ENCODE measurements at places on chromosomes 4 and X.
A peak's percentile ranks its signal among the peaks of the same experiment; 100 is the strongest.

GRCh38 chr4:131098976-131099375, 2003.0 kb downstream of the C4orf33 start:
- no peak for DNase-seq

DNA sequence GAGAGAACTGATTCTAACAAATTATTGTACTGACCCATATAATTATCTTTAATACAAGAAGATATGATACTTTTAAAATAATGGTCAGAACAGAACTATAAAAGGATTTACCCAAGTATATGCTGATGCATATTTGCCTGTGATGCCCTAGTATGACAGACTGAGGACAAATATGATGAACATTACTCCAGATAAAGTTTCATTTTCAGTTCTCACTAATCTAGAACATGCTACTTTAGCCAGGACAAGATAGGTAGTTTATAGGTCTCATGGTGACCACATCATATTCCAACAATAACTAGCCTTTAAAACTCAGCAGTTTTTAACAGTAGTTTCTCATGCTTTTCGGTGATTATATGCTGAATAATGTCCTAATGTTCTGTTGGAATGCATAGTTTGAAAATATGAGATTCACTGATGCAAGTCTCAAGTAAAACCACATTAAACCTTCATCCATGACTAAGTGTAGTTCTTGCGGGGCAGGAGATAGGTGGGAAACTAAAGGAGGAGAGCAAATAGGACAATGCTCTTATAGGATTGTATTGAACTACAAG, 295.2 kb upstream of the AGA start:
- DNase-seq, result no peak

DNA sequence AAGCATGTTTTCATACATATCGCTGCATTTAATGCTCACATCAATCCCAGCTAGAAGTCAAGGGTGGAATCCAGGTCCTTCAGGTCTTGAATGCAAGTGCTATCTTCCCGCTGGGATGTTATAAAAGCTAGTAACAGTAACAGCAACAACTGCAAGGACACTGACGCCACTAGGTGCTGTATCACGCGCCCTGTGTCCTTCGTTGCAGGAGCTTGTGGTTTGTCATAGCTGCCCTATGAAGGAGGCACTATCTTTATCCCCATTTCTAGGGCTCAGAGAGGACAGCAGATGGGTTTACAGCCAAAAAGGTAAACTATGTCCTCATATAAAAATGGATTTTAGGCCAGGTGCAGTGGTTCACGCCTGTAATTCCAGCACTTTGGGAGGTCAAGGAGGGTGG, 202.9 kb downstream of the NSUN7 start:
- no peak for DNase-seq

GRCh38 chr4:47661741-47662140, 176.1 kb downstream of the CORIN start:
- no peak for DNase-seq

GRCh38 chrX:68433981-68434299, 645 bp upstream of the OPHN1 start:
- no peak for DNase-seq

GRCh38 chr4:82618103-82618720, 56.4 kb upstream of the TMEM150C start:
- DNase-seq, result no peak

GRCh38 chr4:89625599-89626293, 211.2 kb downstream of the SNCA start:
- no peak for DNase-seq

DNA sequence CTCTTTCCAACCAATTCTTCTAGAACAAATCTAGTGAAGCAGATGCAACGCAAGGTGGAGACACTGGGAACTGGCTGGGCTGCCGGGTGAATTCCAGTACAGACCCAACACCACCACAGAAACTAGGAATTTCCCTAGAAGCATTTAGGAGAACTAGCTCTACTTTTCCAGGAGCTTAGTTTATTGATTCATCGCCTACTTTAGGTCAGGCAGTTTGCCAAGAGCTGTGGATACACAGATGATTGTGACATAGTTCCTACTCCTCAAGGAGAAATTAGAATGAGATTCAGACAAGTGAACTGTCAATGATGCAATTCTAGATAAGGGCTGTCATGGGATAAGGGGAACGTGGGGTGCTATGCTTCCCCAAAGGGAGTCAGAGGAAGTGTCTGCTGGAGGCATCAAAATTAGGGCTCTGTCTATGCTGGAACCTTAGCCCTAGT, 350.0 kb downstream of the CAMK2D start:
- no peak for DNase-seq

DNA sequence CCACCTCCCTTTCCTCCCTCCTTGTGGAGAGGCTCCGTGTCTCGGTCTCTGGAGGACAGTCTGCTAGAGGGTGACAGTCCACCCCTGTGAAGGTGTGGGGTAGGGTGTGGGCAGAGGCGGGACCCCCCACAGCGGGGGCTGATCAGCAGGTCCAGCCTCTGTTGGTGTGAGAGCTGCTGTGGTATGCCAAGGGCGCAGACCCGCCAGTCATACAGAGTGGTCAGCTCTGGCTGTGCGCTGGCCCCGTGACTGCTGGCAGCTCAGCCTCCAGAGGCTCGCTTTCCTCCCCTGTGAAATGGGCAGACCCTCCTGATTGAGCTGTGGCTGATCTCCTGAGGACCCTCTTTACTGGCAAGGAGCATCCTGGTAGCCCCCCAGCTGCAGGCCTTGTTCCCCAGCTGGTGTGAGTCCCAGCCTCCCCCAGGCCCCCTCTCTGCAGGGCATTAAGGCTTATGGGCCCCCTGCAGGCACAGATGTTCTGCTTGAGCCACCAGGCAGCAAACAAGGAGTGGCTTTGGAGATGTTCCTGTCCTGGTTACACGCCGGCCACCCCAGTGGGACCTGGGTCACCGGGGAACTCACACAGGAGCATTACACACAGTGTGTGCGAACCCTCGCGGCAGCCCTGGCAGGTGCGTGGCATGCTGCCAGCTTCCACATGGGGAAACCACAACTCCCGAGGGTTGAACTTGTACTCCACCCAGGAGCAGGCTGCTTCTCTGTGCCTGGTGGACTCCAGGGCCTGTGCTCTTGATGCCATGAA, 76.8 kb downstream of the PPP2R2C start:
- no peak for DNase-seq

GRCh38 chrX:111823128-111823527, 52.9 kb upstream of the TRPC5OS start:
- no peak for DNase-seq

DNA sequence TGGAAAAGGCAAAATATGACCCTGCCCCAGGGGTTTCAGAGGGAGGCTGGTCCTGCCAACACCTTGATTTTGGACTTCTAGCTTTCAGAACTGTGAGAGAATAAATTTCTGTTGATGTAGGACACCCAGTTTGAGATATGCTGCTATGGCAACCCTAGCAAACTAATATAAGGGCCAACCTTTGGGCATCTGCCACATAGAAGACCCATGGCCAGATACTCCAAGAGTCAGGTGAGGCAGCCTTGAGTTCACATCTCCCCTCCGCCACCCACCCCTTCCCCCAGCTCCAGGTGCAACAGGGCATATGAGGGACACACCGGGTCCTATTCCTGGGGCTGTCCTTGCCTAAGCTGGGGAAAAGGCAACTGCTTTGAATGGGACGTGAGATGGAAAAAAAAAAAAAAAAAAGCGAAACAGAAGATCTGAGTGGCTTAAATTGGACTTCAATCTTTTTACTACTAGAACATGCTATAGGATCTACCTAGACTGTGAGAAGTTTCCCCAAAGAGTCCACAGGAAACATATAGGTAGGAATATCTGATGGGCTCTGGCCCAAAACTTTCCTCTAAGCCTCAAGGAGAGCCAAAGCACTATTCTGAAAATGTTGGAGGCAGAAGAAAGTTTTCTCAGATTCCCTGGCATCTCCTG, 56.5 kb upstream of the PROM1 start:
- no peak for DNase-seq

GRCh38 chr4:104750008-104750407, 255.3 kb upstream of the CXXC4 start:
- DNase-seq, result no peak

- no peak for DNase-seq
These were observed 16.3 kb upstream of the GLOD5 start for GRCh38 chrX:48745222-48745621.

GRCh38 chr4:123599061-123599919, 202.7 kb downstream of the SPRY1 start:
- DNase-seq, result no peak

DNA sequence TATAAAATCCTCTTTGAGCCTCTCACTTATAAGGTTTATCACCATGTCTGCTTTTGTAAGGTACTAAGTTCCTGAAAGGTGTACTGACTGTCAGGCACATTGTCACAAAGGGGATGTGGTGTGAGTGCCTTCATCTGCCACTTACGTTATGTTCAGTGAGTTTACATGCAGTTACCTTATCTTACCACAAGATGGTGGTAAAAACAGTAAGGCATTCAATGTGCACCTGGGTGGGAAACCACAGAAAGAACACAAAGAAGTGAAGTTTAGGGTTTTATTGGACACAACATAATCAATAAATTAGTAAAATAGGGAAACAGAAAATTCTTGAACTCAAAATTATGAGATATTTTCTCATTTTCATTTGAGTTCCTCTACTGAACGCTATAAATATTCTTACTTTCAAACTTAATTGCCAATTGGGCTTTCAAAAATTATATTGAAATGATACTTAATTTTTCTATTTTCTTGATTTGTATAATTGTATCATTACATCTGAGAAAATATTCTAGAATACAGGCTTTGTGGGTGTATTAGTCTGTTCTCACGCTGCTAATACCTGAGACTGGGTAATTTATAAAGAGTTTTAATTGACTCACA, 650.8 kb downstream of the PCDH7 start:
- no peak for DNase-seq

GRCh38 chr4:3313139-3313538, 20.3 kb downstream of the RGS12 start:
- DNase-seq, result no peak

GRCh38 chrX:10042055-10042454, 74.9 kb downstream of the CLDN34 start:
- no peak for DNase-seq

DNA sequence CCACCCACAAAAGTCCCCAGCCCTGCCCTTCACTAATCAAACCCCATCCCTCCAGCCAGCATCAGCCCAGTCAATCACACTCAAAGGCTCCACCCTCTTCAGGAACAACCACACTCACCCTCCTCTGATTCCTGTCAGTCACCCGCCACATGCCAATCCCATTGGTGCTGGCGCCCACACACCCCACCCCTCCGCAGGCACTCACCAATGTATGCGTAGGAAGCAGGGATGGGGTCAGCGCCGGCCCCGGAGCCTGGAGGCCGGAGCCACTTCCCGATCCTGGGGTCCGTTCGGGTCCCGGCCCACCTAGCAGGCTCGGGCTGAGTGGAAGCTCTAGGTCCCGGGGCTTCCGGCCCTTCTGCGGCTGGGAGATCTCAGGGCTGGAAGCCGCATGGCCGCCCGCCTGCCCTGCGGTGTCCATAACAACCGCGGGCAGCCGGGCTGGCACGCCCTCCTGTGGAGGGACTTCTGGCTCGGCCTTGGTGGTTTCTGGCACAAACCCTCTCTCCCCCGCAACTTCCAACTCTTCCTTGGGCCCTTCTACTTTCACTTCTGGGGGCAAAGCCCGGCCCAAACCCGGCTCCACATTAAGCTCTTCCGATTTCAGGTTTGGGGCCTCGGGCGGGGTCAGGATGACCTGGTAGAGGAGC, 7.9 kb upstream of the CFP start:
- peak; percentile 11 for DNase-seq

- DNase-seq, result no peak
These were observed 62.7 kb downstream of the TRIM2 start for GRCh38 chr4:153266988-153267387.

DNA sequence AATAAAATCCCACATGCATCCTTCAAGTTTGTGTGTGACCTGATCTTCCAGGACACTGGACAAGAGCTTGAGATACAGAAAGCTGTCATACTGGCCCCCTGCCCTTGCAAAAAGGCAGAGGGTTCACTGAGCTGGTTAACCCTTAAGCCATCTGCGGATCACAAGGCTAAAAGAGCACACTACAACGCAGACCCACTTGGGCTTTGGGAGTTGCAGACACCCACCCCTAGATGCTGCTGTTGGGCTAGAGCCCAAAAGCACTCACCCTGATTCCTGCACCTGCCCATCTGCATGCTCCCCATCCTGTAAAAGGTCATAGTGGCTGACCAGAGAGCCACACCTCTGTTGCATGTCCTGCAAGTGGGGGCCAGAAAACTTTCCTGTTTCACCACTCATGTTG, 51.1 kb downstream of the TXK start:
- DNase-seq, result no peak

DNA sequence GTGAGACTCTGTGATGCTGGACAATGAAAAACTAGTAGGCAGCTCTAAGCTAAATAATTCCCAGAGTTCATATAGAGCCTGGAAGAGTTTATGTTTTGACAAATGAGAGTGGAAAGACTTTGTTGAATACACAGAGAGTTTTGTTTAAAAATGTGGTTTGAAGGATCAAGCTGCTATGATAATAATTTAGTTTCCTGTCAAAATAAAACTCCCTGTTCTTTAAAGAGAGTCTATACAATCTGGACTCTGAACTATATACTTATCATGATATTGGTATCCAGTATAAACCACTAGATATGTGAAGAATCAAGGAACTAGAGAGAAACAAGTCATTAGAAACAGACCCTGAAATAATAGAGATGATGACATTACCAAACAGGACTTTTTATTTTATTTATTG, 158.6 kb downstream of the C4orf33 start:
- no peak for DNase-seq

DNA sequence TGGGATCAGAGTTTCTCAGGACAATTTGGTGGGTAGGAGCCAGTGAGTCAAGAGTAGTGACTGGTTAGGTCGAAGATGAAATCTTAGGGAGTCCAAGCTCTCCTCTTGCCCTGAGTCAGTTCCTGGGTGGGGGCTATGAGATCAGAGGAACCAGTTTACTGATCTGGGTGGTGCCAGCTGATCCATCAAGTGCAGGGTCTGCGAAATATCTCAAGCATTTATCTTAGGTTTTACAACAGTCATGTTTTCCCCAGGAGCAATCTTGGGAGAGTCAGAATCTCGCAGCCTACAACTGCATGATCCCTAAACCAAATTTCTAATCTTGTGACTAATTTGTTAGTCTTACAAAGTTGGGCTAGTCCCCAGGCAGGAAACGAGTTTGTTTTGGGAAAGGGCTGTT, 1833.2 kb upstream of the PCDH7 start:
- DNase-seq, result no peak

DNA sequence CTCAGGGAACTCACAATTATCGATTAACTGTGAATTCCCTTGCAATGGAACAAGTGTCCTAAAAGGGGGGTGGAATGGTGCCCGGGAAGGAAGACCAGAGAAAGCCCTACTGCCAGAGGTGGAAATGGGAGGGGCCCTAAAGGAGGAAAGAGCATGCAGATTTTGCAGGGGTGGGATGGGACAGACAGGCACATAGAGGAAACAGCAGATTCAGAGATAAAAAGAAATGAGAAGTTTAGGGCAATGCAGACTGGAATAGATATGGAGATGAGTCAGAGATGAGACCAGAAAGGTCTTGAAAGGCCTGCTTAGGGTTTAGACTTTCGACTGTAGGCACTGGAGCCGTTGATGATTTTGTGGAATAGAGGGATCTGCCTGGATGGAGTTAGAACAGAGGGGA, 57.4 kb upstream of the PITX2 start:
- DNase-seq, result no peak

GRCh38 chr4:122700178-122700725, 32.3 kb upstream of the BBS12 start:
- DNase-seq, result no peak

Data from anterior cingulate cortex (tissue), 58 donors.